ENCODE measurements at places on chromosomes 6 and 20.

GRCh38 chr20:43895235-43895634 lies 19.4 kb upstream of the TOX2 start:
- no peak for DNase-seq

DNA sequence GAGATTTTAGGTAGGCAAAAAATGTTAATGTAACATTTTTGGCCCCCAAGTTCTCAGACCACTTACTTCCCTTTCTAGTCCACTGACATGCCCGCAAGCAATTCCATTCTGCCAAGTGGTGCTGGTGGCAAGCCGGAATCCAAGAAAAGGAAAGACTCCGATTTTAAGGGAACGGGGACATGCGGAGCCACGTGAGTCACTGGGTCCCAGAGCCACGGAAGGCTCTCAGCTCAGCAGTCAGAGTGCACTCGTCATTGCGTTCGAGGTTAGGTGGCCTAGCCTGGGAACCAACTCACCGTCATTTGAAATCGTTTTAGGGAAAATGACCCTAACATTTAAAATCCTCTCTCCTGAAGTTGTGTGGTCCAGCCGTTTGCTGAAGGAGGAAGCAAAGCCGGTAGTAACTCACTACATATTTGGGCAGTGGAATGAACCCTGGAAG lies 711 bp upstream of the SIRT5 start:
- DNase-seq = peak; percentile 54

DNA sequence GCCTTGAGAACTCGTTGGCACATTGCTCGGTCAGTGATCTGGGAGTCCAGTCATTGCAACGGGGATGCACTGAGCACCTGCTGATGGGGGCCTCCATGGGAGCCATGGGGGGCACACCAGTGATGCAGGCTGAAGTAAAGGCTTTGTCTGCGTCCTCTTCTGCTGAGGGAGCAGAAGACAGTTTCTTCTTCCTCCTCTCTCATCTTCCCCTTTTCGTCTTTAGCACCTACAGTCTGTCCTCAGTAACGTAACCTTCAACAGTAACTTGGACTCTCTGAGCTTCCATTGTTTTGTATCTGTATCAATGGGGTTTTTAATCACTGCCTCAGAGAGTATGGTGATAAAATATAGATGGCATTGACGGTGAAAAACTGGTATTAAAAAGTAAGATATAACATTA lies 240.0 kb downstream of the TMEM242 start:
- DNase-seq = no peak

GRCh38 chr6:154440022-154440421 lies 70.5 kb downstream of the CNKSR3 start:
- DNase-seq = no peak

- DNase-seq = no peak
These were observed 137.2 kb downstream of the SYNE1 start for GRCh38 chr6:152499931-152500330.

GRCh38 chr6:3340358-3340802 lies 81.6 kb downstream of the PSMG4 start:
- DNase-seq = no peak

DNA sequence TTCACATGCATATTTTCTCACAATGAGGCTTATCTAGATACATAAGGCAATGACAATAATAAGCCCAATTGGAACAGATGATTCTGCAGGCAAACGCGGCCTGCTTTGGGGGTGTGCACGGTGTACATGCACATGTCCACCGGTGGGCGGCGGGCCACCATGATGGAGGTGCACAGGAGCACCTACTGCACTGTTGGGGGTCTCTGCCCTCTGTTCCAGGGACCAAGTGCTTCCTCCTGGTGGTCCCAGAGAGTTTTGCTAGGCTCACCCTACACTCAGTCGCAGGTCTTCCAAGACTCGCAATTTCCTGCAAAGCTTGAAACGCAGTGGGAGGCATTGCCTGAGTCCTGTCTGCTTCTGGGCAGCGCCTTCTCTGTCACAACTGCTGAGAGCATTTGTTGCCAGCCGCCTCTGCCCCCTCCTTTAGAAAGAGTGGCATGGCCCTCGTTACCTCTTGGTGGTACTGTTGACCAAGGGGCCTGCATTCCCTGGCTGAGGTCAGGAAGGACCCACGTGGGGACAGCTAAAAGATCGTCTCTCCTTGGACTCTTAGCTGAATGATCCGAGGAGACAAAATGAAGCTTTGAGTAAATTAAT lies 135.3 kb downstream of the ERMARD start:
- no peak for DNase-seq

GRCh38 chr20:37352608-37352980 lies 6.7 kb downstream of the SRC start:
- DNase-seq = no peak

GRCh38 chr20:54197621-54198604 lies 10.0 kb upstream of the PFDN4 start:
- no peak for DNase-seq

DNA sequence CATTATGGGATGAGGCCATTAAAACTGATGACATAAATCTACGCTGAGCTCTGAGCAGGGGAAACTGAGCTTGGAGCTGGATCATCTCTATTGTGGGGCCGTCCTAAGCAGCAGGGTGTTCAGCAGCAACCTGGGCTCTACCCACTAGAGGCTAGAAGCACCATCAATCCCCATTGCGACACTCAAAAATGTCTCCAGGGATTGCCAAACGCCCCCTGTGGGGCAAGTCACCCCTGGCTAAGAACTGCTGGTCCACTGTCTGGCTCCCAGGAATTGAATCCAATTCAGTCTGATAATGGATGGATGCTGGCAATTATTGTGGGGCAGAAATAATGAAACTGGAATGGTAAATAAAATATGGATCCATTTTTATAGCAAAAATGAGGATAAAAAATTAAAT lies 38.2 kb downstream of the PMEPA1 start:
- no peak for DNase-seq

- DNase-seq = no peak
These were observed 16.0 kb downstream of the SLC52A3 start for GRCh38 chr20:752291-752690.

GRCh38 chr6:41372832-41373626 lies 37.6 kb downstream of the NCR2 start:
- DNase-seq = no peak

DNA sequence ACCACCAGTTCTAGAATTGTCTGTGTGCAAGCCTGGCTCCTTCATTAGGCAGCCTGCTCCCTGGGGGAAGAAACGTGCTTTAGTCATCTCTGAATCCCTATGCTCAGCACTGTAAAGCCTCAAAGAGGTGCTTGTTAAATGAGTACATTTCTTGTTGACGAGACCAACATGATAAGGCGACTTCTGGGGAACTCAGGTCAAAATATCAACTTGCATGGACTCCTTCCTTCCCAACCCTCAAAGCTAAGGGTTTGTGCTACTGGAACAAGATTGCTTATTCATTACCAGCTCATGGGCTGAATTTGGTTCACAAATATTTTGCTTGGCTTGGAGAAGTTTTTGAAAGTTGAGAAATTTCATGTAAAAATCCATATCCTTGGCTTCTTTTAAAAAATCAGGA lies 10.6 kb downstream of the KCNG1 start:
- DNase-seq = no peak

DNA sequence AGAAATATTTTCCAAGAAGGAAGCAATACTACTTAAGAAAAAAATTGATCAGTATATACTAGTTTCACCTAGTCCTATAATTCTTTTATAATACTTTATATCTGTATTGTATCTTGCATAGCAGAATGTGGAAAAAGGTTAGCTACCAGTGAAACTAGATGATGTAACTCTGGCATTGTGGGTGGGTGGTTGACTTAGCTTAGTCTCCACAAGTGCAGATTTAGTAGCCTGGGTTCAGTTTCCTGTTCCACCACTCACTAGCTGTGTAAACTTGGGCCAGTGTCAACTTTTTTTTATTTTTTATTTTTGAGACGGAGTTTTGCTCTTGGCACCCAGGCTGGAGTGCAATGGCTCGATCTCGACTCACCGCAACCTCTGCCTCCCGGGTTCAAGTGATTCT lies 2.0 kb downstream of the MUC21 start:
- no peak for DNase-seq

GRCh38 chr6:36800223-36801076 lies 38.8 kb downstream of the CPNE5 start:
- no peak for DNase-seq

GRCh38 chr6:169386411-169387057 lies 132.9 kb upstream of the THBS2 start:
- no peak for DNase-seq

DNA sequence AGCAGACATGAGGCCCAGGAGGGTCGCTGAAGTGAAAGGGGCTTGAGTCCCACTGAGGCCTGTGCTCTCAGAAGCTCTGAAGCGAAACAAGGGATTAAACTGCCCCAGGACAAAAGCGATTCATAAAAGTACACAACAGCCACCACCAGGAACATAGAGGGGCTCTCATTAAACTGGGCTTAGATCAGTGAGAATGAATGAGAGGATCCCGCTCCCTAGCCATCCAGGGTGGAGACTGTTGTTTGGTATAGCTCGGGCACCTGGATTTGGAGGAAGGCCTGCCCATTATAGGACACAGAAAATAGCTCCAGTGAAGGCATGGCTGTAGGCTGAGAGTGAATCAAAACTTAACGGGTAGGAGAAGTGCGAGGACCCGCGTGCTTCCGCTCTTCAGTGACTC lies 91.6 kb upstream of the TAB2 start:
- no peak for DNase-seq

DNA sequence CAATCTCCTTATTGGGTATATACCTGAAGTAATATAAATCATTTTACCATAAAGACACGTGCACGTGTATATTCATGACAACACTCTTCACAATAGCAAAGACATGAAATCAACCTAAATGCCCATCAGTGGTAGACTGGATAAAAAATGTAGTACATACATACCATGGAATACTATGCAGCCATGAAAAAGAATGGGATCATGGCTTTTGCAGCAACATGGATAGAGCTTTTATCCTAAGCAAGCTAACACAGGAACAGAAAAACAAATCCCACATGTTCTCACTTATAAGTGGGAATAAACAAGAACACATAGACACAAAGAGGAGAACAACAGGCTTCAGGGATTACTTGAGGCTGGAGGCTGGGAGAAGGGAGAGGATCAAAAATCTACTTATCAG lies 208.3 kb upstream of the QKI start:
- no peak for DNase-seq

DNA sequence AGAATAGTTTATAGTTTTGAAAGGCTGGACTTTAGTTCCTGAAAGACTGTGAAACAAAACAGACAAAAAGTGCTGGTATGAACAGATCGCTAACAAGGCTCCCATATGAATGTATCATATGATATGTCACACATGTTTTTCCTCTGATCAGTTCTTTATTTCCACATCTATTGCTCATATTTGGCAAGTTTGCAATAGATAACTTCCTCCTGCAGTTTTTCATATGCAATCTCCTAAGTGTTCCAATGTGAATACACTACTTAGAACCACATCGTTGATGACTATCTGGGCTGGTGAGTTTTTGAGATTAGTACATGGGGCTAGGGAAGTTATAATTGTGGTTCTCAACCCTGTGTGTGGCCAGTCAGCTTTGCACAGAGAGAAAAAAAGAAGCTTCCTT lies 23.1 kb downstream of the CRYBG1 start:
- no peak for DNase-seq

DNA sequence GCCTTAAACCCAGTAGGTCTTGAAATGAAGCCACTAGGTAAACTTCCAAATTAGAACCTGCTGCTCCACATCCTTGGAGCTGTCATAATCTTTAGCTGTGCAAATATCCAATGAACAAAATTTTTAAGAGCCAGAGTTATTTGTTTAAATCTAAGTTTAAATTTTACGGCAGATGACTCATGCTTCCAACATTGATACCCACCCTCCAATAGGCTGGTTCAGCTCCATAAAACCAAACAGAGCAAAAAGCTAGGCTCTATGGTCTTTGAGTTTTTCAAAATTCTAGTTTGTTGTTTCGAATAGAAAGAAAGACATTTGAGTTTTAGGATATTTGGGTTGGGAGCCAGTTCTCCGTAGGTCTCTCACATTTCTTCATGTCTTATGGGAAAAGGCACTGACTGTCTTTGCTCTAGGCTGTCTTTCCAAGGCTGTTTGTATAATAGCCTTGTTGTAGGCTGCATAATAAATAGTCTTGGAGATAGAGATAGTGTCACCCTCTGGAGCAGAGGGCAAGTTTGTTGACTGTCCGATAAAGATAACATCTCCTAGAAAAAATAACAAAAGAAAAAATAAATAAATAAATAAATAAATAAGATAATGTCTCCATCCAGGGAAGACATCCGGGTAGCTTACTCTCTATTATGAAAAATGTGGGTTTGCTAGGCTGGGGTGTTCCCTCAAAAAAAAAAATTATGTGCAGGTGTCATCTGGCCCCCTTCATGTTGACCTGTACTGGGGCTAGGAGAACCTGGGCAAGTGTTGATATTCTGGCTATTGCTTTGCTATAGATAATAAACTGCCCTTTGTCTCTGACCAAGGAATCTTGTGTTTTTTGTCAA lies 36.5 kb downstream of the SLC2A12 start:
- no peak for DNase-seq

DNA sequence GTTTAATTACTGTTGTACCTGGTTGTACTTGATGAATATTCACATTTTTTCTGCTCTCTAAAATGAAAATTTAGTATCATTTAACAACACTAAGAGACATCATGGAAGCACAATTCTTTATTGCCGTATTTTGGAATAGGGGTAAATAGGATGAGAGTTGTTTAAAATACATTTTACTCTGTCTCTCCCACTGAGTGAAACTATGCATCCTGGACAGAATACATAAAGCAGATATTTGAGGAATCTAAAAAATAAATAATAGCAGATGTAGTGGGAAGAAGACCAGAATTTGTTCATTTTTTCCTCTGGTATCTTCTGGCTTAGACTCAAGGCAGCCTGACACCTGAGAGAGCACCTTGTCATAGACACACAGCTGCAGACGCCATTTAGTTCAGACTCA lies 119.1 kb upstream of the AHI1 start:
- DNase-seq = no peak

DNA sequence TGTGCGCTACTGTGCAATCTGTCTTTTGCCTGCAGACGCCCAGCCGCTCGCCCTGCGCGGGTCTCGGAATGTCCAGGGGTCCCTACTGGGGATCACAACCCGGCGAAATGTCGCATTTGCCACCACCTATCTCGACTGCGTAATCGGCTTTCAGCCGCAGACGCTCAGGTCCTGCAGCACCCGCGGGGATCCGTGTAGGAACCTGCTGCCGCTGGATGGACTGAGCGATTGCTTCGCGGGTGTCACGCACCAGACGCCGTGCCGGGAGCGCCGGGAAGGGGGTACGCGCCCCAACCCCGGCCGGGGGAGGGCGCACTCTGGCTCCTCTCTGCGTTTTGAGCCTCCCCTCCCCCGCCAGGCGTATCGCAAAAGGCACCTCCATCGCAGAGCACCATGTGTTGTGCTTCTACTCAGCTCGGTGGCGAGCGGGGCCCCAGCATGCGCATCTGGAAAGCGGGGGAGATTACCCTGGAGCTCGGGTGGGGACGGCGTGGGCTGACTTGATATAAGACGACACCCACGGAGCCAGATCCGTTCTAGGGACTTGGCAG lies 747 bp upstream of the PTPRA start:
- DNase-seq = peak; percentile 68
